NCI-H1930 (cell line): ENCODE measurements at places on chromosomes 12 and 14.

GRCh38 chr12:84561351-84561750 is 351.2 kb downstream of the SLC6A15 start:
- DNase-seq = no peak

GRCh38 chr12:42002563-42002962 is 142.1 kb downstream of the GXYLT1 start:
- DNase-seq = no peak

GRCh38 chr12:82959821-82960220 is 273.1 kb downstream of the TMTC2 start:
- no peak for DNase-seq

DNA sequence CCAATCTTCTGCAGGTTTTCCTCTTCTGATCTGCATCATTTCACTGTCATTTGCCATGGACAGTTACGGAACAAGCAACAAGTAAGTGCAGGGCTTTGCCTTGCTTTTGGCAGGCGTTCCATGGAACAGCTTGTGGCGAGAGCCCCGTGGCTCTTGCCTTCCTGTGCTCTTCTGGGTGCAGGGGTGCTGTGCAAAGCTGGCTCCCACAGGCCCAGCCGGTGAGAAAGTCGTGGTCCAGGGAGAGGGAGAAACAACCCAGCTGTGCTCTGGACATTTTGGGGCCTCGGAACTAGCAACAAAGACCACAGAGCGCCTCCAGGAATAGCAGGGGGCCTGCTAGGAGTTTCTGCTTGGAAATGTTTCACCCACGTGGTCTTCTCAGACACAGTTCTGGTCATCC is 164.7 kb downstream of the ADGRD1 start:
- no peak for DNase-seq

GRCh38 chr14:85038526-85039352 is 491.2 kb upstream of the FLRT2 start:
- peak; percentile 33 for DNase-seq

GRCh38 chr14:37187294-37187693 is 10.4 kb upstream of the MIPOL1 start:
- no peak for DNase-seq

DNA sequence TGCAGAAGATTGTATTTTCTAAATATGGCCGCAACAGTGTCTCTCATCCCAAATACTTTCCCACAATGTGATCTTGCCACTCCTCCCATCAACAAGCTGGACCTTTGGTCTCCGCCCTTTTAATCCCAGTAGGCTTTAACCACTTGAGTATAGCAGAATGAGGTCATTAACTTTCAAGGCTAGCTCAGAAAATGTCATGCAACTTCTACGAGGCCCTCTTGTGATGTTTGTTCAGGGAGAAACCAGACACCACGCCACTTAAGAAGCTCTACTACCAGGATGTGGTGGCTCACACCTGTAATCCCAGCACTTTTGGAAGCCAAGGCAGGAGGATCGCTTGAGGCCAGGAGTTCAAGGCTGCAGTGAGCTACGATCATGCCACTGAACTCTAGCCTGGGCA is 20.1 kb upstream of the OR6J1 start:
- no peak for DNase-seq

DNA sequence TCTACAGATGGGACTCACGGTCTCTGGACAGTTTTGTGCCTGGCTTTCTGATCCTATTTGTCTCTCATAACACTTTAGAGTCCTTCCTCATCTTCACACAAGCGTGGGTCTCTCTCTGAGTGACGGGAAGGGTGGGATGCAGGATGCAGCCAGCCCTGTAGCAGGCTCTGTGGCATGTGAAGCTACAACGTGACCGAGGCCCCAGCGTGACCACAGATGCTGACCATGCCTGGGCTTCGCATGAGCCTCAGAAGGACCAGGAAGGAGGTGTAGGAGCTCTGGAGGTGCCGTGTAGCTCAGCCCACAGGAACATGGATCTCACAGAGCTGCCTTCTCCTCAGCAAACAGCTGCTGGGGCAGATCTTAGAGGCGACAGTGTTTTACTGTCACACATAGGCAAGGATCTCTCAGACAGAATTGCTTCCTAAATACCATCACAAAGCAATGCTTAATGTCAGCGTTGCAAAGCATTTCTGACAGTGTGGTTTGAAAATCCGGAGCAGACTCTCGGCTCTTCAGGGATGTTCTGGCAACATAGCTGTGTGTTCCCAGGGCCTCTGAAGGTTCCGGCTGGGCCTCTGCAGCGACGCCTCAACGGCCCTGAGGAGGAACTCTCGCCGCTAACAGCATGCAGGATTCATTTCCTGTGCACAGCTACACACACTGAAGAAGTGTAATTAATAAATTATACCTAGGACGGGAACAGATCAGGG is 21.9 kb downstream of the ANKLE2 start:
- DNase-seq = no peak

DNA sequence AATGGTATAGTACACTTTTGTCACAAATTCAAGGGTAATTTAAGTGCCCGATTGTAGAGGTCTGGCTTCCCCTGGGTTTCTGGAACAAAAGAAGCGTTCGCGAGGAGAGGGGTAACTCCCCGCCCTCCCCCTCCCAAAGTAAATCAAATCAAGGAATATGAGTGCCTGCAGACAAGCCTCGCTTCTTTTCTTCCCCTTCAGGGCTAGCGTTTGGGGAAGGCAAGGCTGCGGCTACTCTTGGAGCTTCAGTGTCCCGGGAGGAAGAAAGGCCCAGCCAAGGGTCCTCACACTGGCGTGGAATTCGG is 456 bp upstream of the TMPO start:
- DNase-seq = no peak

- no peak for DNase-seq
Observed at GRCh38 chr14:31657917-31658316, 96.7 kb downstream of the NUBPL start.

DNA sequence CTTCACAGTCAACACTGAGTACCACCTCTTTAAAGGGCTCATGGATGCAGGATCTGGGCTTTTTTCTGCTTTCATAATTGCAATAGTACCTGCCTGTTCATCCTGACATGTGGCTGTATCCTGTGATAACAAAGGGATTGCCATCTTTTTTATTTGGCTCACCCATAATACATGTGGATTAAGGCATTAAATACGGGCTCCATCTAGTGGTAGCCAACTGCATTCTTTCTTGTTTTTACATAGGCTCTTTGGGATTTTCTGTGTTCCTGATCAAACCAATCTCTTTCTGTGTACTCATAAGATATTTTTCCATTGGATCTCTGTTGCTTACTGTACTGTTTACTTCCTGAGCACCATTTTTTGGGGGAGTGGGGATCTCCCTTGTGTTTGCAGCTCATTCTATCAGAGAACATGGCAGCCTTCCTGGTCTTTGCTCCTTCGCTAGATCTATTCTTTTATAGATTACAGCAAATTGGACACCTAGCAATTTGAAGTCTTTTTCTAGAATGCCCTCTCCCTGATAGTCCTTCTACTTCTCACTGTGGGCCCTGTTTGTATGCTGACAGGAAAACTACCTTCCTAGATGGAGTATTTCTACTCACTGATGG is 723.4 kb upstream of the MDGA2 start:
- peak; percentile 18 for DNase-seq

GRCh38 chr12:70074510-70074909 is 168.7 kb upstream of the CNOT2 start:
- DNase-seq = no peak

DNA sequence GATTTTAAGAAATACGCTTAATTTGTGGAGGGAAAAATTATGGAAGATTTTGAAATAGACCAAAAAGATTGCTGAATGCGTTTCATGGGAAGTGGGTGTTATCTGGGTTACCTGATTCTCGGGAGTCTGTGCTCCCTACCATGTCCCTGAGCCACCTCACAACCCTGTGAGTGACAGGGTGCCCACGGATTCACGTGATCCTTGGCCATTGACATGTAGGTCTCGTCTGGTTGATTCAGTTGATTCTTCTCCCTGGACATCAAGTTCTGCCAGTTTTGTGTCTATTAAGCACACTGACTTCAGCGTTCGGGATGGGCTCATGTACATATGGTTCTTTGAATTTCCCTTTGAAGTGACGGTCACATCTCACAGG is 101.4 kb downstream of the ADGRD1 start:
- DNase-seq = no peak

- DNase-seq = no peak
Observed at GRCh38 chr12:2765608-2766007, 29.2 kb upstream of the FKBP4 start.

GRCh38 chr12:128069359-128069997 is 197.5 kb upstream of the TMEM132C start:
- peak; percentile 38 for DNase-seq

- no peak for DNase-seq
Observed at GRCh38 chr14:82897469-82898308, 1364.0 kb upstream of the SEL1L start.

DNA sequence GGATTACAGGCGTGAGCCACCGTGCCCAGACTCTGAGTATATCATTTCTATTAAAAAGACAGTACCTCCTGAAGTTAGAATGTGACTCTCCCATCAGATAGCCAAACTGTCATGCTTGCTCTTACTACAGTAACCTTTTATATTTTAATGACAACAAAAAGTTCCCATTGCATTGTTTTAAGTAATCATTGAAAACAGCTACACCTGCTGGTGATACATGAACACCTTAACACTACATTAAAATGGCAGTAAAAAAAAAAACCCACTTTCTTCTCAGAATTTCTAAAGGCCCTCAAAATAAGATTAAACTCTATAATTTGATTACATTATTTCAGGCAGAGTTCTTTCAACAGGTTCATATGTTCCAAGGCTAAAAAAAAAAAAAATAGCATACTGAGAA is 76.7 kb downstream of the SH2B3 start:
- no peak for DNase-seq

DNA sequence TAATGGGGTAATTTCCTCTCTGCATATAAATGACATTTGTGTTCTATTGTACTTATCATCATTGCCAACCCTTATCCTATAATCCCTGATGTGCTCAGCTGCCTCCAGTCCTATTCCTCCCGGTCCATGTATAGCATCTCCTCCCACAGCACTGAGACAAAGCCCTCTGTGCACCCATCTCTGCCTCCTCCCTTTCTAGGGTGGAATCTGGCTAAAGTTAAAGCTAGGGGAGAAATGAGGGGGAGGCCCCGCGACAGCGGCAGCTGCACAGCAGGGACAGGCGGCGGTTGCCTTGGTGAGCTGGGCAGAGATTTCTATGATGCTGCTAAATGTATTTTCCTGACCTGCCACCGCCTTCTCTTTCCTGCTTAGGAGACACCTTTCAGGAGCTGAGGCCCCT is 12.8 kb upstream of the ZDHHC22 start:
- no peak for DNase-seq

DNA sequence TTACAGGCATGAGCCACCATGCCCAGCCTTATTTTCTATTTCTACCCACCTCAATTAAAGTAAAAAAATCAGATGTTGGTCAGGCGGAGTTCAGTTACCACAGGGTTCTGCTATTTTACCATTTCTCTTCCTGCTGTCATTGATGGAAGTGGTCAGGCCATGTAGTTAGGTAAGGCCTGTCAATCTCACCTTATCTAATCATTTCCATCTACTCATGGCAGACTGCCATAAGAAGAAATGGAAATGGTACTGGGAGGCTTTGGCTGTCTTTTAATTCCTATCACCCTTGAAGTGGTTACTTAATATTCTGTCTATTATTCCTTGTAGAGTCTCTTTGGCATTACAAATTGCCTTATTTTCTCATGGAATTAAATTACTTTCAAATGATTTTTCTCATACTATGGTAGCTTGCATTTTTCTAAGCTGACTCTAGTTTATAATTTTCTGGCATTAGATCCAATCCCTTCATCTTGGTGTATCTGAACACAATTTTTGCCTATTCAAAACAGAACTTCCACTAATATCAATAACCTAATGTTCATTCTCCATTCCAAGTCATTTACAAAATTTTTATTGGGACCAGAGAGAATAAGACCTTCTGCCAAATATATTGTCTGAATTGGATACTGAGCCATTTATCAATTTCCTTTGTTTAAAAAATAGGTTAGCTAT is 198.7 kb downstream of the DACT1 start:
- DNase-seq = no peak

- no peak for DNase-seq
Observed at GRCh38 chr12:25959071-25959961, 834 bp downstream of the RASSF8 start.

- DNase-seq = no peak
Observed at GRCh38 chr12:51896236-51896635, 8.3 kb downstream of the ANKRD33 start.

- no peak for DNase-seq
Observed at GRCh38 chr12:121255433-121255832, 41.1 kb downstream of the CAMKK2 start.

- DNase-seq = no peak
Observed at GRCh38 chr12:58877243-58877743, 43.0 kb downstream of the LRIG3 start.

GRCh38 chr12:49832836-49833421 is 4.7 kb upstream of the NCKAP5L start:
- DNase-seq = no peak

DNA sequence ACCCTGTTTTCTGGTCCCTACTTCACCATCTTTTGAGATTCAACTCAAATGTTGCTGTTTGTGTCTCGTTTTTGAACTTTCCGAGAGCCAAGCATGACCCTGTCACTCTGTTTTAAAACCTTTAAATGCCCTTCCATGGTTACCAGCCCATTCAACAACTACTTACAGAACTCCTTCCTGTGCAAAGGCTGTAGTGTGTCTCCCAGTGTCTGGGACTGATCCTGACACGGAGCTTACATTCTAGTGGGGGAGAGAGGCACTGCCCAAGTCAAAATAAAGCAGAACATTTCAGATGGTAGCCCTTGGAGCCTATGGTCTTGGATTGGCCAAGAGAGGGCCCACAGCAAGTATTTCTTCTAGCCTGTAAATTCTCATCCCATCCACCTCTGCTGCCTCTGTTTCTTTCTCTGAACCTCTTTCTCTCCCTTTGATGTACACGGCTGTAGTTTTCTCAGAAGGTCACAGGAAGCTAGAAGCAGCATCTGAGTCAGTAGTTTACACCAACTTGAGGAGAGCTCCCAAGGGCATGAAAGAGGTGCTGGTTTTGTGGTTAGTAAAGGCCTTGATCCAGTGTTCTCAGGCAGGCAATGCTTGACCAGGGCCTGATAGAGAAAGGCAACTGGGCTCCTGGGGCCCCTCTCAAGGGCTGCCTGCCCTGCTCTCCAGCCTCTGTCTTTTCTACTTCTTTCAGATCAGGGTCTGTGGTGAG is 42.3 kb upstream of the SLC24A4 start:
- no peak for DNase-seq

- DNase-seq = no peak
Observed at GRCh38 chr14:65462411-65462810, 49.9 kb downstream of the FUT8 start.

DNA sequence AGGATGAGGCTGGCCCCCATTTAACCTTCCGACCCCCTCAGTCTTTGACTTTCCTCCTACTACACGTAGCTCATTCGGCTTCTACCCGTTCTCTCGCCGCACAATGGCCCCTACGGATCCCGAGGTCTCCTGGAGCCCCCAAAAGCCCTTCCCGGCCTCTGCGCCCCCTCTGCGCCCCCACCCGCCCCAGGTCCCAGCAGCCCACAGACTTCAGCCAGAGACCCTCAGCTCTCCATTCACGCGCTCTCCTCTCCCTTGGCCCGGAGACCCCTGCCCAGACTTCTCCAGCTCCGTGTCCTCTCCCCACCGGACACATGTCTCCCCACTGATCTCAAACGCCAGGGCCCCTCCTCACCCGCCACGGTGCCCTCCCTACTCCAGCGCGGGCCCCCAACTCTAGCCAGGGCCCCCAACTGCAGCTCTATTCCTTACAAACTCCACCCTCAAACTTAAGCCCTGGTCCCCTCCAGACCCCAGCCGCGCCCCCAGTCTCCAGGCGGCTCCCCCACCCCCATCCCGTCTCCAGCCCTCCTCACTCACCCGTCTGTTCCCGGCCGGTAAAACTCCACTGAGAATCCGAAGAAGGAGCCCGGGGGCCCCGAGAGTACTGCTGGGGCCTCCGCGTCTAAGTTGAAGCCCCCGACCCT is 502 bp downstream of the ITGA5 start:
- no peak for DNase-seq

GRCh38 chr12:49462083-49462744 is 76.6 kb upstream of the KCNH3 start:
- no peak for DNase-seq
